A549 treated with Hydrocortisone at 1 μM for 4 hours (cell line): ENCODE measurements at places on chromosomes 4 and X. TPM values are rescaled to one million over a fixed set of nuclear protein-coding genes. Genes with fewer than 3 reads are reported as not detected.

SLC9B1 gene
- 0.10 TPM in 1 of 5 replicates, not detected in the others for total RNA-seq

TXK gene
- total RNA-seq, result 0.13 to 0.38 TPM (median 0.17 TPM) in 5 replicates

CNKSR2 gene
- 1.7 to 3.3 TPM (median 2.5 TPM) in 5 replicates for total RNA-seq

SPACA5 gene
- total RNA-seq, result not detected in 5 replicates

RTL9 gene
- total RNA-seq, result 0.07 to 0.13 TPM (median 0.10 TPM) in 4 of 5 replicates, not detected in the other
